Aorta (tissue), 5 donors: ENCODE measurements at places on chromosomes 12 and 14.

GRCh38 chr14:93954900-93955849 lies 21.2 kb downstream of the ASB2 start:
- no peak for DNase-seq

GRCh38 chr12:15979096-15980092 lies 68.3 kb downstream of the DERA start:
- no peak for DNase-seq

DNA sequence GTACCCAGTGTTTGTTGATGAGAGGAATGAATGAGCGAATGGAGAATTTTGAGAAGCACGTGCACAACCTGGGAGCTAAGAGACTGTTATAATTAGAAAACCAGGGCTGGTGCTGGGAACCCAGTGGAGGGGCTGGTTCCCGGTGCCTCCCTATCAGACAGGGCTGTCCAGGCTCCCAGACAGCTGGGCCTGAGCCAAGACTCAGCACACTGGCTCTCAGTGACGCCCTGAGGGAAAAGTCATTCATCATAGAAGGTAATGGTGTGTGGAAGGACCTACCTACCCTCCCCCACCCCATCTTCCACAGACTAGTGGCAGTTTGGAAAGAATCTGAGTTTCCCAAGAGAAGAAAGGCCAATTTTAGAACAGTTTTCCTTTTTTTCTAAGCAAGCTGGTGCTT lies 34.7 kb downstream of the KCNA5 start:
- DNase-seq: peak; percentile 92

GRCh38 chr12:49352351-49352750 lies 5.7 kb downstream of the DNAJC22 start:
- DNase-seq: no peak

GRCh38 chr12:26378711-26379110 lies 183.3 kb downstream of the SSPN start:
- no peak for DNase-seq

DNA sequence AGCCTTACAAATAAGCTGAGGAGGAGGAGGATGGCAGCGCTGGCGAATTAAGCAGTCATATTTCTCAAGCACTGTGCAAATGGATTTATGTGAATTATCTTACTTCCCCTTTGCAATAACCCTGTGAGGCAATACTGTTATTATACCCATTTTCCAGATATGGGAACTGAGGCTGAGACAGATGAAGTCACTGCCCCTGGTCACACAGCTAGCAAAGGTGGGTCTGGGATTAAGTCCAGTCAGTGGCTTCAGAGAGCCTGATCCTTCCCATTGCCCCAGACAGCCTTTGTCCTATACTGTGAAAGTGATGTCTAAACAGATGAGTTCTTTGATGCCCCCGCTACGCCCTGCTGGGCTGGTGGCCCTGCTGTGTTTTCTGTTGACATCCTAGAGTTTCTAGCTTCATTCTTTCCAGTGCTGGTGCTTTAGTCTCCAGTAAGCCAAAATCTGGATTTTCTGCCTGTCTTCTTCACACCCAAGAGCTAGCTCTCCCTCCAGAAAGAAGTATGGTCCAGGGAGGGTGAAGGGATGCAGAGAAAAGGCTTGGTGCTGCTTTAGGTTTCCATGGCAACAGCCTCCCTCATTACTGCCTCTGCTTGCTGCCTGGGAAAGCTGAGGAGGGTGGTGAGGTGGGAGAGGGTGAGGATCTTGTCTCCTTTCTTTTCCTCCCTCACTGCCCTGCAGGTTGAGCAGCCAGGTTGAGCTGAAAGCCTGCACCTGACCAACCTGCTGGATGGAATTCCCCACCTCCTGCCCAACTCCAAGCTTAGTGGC lies 30.7 kb downstream of the TMEM63C start:
- no peak for DNase-seq

- no peak for DNase-seq
Observed at GRCh38 chr14:59632381-59632780, 55.8 kb upstream of the CCDC175 start.

DNA sequence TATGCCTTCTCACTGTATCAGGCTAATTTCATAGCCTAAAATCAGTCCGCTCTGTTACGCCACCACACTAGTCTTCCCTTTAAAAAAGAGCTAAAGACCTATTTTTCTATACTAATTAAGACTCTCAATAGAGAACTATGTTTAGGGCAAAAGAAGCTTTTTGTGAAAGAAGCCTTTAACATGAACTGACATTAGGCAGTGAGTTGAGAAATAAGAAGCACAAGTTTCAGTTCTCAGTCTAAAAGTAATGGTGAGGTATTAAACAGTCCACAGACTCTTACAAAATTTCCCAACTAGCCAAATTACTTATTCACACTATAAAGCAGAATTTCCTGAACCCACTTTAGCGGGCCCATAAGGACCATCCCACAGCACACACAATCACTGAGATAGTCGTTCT lies 93.7 kb downstream of the SOX5 start:
- no peak for DNase-seq

- DNase-seq: no peak
Observed at GRCh38 chr12:130195776-130196175, 33.5 kb downstream of the FZD10 start.

DNA sequence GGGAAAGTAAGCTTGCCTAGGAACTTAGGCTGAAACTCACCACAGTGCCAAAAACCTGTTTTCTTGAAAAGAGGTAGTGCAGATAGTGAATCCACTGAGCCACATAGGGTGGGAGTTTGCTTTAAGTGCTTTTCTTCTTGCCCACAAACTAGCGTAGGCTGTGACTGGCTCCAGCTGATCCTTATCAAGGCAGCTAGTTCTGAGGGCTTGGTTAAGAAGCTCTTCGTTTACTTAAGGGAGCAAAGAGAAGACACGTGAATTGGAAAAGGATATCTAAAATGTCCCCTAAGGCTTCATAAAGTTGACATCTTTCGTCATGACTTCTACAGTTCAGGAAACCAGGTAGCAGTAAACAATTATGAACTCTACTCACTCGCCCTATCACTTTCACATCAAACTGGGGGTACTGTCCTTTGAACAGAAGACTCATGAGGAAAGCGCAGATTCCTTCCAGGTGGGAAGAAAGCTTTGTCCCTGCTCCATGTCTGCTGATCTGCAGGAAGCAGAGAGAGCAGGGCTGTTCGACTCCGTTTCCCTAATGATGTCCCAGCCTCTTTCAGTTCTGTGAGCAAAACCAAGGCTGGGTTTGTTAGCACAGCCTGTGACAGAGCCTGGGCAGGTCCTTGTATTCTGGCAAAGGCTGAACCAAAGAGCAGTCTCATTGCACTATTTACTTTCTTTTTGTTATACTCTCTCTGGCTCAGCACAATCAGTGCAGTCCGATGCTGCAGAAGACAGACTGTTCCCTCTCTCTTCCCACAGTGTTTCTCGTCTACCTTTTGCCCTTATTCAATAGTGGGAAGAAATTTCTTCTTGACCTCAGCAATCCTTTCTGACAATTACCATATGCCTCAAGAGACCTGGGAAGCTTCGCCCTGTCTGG lies 93.5 kb upstream of the ETV6 start:
- no peak for DNase-seq

- no peak for DNase-seq
Observed at GRCh38 chr12:118033323-118033722, 16.8 kb downstream of the RFC5 start.

DNA sequence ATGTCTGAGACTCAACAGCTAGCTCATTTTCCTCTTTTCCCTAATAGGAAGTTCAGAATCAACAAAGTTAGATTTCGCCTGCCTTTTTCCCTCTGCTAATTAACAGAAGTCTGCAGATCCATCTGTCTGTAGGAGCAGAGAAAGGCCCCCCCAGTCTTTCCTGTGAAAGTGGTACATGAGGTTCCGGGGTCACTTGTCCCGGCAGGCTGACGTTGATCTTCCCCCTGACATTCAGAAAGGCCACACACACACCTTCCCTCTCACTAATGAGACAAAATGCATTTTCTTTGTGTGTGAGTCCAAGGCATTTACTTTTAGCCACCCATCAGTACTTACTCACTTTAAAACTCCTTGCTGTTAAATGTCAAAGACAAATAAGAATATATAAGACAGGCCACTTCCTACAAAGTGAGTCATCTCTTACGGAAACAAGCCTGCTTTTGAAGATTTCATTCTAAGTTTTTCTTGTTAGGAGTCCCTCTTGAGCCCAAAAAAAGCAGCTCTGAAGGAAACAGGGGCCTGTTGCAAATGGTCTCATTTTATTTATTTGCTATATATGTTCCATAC lies 138.7 kb downstream of the TTC7B start:
- no peak for DNase-seq

GRCh38 chr14:70011098-70011497 lies 131.9 kb downstream of the SMOC1 start:
- DNase-seq: no peak

DNA sequence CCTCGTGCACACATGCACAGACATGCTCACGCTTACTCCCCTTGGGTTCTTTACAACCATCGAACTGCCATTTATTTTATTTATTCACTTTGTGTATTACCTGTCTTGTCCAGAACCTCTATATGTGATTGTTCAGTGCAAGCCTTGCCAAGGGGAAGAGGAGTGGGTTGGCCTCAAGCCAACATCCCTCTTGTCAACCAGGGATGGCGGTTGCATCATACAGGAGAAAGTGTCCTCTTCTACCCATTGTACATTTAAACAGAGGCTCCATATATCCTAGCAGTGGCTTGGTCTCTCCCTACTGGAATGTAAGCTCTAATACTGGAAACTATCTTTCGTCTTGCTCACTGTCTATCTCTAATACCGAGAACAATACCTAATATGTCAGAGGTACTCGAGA lies 108.4 kb downstream of the C12orf42 start:
- no peak for DNase-seq

GRCh38 chr12:95473231-95473883 lies 595 bp upstream of the METAP2 start:
- DNase-seq: no peak

DNA sequence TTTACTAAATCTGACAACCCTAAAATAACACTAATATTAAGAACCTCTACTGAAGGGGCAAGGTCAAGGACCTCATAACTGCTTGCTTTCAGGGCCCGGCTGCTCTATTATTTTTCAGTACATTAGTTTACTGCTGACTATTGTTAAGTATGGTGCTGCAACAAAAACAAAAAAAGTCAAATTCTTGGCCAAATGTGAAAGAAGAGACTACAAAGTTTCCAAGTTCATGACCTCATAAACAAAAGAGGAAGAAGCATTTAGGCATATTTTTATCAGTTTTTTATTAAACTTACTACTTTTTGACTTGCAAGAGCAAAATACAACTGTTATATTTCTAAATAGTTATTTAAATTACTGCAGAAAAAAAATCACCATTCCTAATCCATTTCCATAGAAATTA lies 109.8 kb upstream of the GPHB5 start:
- DNase-seq: no peak

DNA sequence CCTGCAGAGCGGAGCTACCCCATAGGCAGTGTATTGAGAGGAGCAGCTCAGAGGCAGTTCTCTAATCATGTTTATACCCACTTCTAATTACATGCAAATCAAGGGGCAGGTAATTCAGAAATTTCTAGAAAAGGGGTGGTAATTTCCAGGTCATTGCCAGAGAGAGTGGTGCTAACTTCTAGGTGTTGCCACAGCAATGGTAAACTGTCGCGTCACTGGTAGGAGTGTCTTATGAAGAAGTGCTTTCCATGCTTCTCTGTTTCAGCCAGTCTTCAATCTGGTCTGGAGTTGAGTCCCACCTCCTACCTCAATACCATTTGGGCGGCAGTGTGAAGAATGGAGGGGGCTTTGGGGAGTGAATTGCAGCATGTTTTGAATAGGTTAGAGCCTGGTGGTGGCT lies 8.5 kb upstream of the AMN1 start:
- no peak for DNase-seq

DNA sequence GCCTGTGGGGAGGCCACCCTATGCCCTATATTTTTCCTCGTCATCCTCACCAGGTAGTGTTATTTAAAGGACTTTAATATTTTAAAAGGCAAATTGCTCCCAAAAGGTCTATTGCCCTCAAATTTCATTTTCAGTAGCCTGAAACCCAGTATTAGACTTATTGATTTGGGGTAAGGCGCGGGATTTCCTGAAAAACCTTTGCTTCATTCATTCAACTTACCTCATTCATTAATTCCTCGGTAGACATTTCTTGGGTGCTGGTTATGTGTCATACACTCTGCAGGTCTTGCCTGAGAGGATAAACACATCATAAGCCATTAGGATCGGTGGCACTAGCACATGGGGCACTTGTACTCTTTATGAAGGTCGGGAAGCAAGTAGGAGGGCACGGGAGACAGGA lies 99.2 kb downstream of the ARF6 start:
- DNase-seq: no peak

GRCh38 chr14:54772451-54772881 lies 130.2 kb downstream of the GCH1 start:
- DNase-seq: no peak

DNA sequence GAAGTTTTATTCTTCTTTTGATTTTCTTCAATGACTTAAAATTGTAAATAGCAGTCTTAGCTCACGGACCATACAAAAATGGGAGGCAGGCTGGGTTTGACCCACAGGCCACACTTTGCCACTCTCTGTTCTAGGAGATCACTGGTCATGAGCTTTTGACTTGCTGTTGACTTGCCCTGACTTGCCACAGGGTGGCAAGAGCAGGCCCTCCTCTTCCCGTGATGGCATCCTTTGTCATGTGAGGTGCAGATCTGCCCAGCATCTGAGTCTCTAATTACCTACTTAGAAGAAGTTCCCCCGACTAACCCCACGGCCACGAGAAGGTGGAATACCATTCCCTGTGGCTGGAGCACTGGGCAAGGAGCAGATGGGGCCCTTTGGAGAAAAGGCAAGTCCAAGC lies 81.0 kb upstream of the SCAF11 start:
- DNase-seq: no peak
